ENCODE measurements at places on chromosomes 5 and 9.

GRCh38 chr5:100430268-100431195 lies 104.6 kb upstream of the FAM174A start:
- DNase-seq = peak; percentile 34

DNA sequence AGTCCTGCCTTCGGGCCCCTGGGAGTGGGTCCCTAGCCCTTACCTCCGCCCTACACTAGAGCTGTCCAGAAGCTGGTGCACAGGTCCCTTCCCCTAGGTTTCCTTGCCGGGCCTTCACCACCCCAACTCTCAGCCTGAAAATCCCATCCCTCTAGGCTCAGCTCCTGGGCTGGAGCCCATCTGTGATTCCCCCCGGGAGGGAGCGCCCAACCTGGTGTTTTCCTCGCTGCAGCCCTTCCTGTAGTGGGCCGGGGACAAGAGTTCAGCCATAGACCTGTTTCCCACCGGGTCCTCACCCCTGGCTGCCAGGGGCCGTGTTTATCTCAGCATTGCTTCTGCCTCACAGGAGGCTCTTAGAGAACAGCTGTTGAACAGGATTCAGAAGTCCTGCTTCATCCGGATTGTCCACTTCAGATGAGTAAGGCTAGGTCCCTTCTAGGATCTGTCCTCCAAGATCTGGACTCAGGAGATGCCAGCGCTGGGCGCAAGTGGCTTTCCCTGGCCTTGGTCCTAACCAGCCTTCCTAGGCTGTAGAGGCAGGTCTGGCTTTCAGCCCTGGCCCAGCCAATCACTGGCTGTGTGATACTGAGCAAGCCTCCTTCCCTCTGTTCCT lies 965 bp downstream of the GLIPR2 start:
- DNase-seq = peak; percentile 43

- DNase-seq = no peak
Measured at GRCh38 chr9:122387536-122387935, 16.7 kb downstream of the PTGS1 start.

DNA sequence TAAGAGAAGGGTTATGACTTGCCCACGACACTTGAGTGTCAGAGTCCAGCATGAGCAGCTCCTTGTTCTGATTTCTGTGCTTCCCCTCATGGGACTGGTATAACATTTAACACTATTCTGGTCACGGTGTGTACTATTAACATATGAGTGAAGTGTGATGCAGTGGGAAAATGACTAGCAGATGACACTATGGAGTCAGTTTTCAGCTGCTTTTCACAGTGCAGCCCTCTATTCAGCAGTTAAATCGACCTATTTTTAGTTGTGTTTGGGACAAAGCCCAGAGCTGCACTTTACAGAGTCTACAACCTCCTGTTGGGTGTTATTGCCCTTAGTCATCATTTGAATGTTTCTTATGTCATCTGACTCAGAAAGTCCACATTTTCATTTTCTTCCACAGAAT lies 59.1 kb downstream of the CHSY3 start:
- no peak for DNase-seq

- DNase-seq = no peak
Measured at GRCh38 chr5:73370640-73371583, 77.7 kb downstream of the FOXD1 start.

DNA sequence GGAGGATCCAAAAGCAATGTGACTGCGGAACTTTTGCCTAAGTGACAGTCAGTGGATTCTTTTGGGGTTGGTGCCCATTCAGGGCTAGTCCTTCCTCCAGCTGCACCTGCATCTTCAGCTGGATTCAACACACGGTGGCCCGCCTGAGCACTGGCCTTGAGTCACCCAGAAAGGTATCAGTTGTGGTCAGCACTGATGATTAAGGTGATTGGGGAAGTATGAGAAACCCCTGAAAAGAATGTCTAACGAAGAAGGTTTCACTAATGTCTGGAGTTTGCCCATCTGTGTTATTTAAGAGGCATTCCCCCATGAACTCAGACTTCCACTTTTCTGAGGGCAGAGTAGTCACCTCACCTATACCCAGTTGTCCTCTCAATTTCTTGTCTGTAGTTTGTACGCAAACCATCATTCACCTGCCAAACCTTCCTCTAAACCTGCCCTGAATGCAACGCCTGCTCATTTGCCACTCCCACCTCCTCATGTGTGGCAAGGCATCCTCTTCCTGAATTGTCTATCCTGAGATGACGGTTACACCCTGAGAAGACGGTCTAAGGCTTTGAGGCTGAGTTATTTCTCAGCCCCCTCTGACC lies 27.2 kb downstream of the CSF2 start:
- DNase-seq = no peak

GRCh38 chr9:20805766-20806165 lies 121.7 kb downstream of the FOCAD start:
- DNase-seq = no peak
